ENCODE measurements at places on chromosomes 2 and 18.

DNA sequence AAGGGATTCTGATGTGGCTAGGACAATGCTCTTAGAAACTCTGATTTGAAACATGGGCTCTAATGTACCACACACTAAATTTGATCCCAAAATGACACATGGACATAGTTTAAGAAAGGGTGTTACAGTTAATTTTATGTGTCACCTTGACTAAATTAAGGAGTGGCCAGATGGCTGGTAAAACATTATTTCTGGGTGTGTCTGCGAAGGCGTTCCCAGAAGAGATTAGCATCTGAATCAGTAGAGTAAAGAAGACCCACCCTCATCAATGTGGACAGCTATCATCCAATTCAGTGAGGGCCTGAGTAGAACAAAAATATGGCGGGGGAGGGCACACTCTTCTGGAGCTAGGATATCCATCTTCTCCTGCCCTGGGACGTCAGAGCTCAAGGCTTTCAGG lies 283.1 kb upstream of the CHAC2 start:
- no peak for DNase-seq

DNA sequence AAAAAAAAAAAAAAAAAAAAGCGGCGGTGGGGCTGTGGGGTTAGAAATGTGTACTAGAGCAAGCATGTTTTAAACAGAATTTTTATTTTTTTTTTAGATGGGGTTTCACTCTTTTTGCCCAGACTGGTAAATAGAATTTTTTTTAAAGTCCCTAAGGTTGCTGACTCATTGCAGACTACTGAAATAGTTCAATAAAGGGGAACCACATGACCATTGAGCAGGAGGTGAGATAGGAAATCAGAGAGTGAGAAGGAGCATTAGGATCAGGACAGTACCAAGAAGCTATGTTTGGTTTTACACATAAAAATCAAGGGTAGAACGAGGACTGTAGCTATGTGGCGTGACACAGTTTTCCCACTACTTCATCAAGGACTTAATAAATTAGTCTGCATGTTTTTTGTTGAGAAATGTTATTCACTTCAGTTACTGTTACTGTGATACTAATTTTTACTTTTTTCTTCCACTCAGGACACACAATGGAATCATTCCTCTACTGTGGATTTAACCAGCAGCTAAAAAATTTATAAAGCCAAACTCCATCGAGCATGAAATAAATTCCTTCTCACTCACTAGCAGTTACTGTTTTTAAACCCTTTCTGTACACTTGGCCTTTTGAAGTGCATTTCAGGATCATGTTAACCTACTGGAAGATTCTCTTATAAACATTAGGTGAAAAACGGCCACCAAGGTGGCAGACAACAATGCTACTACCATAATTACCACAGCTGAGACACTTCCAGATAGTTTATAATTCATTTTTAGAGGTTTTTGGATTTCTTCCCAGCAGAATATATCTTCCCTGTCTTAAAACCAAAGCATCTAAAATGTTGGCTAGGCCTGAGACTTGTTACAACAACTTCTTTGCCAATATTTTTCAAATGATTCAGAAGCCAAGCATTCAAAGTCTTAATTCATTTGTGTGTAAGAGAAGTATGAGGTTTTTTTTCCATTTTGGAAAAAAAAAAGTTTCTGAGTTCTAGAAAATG lies 33.2 kb downstream of the LAMA1 start:
- no peak for DNase-seq

- no peak for DNase-seq
Measured at GRCh38 chr2:163132850-163133249, 294.3 kb upstream of the KCNH7 start.

DNA sequence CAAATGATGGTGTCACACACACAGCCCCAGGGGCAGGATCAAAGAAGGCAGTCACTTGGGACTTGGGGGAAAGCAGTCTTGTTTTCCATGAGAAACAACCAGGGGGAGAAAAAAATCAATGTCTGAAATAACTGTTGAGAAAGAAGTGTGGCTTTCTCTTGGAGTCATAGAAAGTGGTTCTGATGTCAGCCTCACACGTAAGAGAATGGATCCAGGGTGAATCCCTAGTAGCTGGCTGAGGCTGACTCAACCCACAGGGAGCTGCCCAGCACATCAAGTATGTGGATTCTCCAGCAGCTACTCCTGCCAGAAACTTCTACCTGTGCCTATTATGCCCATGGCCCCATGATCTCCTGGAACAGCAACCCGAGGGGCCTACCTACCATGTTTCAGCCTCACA lies 33.6 kb upstream of the ZBTB7C start:
- DNase-seq = no peak

DNA sequence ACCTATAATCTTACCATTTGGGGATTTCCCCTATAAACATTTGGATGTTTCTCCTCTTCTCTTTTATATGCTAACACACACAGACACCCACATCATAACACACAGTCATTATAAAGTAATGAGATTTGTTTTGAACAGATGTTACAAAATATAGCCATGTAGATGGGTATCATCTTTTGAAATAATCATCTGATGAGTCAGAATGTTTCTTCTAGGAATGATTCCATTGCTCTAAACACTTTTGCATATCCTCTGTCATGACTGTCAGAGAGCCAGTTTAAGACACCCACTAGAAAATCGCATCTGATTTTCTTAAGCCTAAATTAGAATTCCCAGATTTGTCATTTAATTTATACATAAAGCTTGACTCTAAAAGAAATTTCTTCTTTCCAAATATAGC lies 442.6 kb downstream of the CMPK2 start:
- no peak for DNase-seq

Data from ELF-1 (cell line).